Ascending aorta (tissue), 2 donors: ENCODE measurements at places on chromosomes 3 and 15.

DNA sequence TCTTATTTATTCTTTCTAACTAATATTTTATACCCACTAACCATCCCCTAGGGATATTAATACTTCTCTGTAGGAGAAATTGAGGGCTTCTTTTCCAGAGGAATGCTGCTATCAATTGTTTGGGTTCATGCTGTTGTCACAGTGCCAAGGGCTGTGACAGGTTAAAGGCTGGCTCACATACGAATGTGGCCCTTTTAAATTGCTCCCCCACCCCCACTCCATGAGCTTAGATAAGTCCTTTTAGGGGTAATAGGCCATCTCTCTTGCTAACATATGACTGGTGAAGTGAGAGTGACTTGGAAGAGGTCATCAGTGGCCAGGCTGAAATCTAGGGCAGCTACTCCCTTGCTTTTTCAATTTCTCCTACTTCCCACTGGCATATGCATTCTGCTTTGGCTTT lies 121.9 kb upstream of the DPH6 start:
- no peak for DNase-seq

DNA sequence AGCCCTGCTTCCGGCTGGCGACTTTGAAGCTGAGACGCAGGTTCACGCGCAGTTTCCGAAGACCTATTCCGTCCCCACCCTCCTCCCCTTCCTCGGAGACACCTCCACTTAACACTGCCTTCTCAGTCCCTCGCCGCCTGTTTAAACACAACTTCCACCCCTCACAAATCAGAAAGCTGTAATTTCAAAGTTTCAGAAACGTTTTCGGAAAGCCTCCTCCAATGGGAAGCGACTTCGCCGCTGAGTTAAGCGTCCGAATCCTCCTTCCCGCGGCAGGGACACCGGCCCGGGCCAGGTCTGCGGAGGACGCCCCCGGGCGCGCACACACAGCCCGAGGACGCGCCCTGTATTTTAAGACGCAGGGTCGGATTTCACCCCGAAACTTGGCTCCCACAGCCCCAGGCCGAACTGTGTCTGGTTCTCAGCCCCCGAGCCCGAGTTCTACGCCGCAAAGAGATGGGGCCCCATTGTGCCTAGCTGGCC lies 559 bp upstream of the LRRN1 start:
- no peak for DNase-seq

DNA sequence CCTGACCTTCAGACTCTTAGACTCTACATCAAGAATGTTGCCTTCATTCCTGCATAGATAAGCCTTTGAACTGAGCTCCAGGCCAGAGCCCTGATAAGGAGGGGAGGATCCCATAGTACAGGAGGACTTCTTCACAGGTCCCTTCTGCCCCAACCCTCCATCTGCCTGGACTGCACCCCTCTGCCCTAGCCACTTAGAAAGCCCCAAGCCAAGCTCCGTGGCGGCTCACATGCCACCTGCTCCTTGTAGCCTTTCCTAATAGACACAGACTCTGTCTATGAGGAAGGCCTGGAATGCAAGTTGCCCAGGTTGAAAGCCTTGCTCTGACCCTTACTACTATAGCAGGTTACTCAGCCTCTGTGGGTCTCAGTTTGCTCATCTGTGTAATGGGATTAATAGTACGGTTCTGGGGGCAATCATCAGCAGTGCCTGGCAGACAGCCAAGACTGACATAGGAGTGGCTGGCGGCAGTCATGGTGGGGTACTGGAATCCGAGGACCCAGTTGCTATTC lies 11.6 kb downstream of the PCSK6 start:
- DNase-seq, result no peak

GRCh38 chr3:62566022-62566557 lies 192.7 kb upstream of the FEZF2 start:
- DNase-seq, result no peak

DNA sequence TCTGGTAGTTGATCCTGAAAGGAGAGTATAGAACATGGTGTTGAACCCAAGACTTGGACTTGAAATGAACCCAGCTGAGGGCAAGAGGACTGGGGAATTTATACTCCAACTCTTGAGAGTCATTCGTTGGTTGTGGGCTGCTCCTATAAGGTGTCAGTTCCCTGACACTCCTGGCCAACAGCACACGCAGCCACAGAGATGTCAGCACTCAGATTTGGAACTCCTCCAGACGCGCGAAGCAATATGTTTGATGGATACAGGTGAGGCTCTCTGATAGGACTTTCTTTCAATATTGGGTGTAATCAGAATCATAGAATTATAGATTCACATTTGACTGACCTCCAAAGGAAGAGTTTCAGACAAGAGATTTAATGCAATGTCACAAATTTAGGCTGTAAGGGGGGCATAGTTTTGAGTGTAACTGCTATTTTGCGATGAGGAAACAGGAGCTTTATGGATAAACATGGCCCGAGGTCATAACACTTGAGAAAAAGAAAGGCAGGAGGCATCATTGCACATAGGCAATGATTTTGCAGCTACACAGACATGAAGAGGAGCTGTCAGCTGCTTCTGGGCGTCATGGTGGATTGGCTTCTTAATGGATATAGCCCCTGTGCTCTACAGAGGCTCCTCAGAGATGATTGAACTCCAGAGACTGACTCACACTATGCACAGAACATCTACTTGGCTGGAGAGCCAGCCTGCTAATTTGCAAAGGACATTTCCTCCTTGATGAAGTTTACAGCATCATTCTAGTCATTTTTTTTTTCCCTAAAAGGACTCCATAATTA lies 569.2 kb upstream of the RGMA start:
- DNase-seq, result no peak

GRCh38 chr3:63349583-63350573 lies 71.8 kb downstream of the SYNPR start:
- no peak for DNase-seq

- no peak for DNase-seq
These were observed 16.2 kb upstream of the RPS17 start for GRCh38 chr15:82556315-82557035.

DNA sequence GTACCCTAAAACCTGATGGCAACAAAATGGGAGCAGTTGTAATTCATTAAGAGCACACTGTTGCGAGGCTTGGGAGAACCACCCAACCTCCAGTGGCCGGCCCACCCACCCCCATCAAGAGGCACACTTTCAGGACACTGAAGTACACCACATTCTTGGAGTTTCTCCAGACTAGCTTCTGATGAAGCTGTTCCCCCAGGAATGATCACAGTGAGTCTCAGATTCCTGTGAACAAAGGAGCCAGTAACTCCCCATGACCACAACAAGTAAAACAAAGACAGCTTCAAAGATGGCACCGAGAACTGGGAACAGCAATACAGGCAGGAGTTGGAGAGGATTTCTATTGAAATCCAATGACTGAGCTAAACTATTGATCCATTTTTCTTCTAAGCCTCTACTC lies 126.0 kb downstream of the ST8SIA2 start:
- no peak for DNase-seq

DNA sequence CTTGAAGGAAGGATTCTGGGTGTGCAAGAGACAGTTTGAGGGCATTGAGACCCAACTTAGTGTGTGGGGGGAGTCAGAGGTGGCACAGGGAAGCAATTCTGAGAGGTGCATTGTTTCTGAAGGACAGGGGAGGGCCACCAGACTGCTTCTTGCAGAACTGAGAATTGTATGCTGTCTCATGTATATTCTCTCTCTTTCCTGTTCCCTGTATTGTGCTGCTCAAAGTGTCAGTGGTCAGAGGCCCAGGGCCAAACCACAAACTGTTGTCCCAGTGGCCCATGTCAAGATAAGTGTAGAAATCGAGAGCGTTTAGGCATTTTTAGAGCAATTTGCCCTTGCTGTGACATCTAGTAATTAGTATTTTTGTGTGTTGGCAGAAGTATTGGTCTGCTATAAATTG lies 567.1 kb downstream of the EDEM1 start:
- no peak for DNase-seq

DNA sequence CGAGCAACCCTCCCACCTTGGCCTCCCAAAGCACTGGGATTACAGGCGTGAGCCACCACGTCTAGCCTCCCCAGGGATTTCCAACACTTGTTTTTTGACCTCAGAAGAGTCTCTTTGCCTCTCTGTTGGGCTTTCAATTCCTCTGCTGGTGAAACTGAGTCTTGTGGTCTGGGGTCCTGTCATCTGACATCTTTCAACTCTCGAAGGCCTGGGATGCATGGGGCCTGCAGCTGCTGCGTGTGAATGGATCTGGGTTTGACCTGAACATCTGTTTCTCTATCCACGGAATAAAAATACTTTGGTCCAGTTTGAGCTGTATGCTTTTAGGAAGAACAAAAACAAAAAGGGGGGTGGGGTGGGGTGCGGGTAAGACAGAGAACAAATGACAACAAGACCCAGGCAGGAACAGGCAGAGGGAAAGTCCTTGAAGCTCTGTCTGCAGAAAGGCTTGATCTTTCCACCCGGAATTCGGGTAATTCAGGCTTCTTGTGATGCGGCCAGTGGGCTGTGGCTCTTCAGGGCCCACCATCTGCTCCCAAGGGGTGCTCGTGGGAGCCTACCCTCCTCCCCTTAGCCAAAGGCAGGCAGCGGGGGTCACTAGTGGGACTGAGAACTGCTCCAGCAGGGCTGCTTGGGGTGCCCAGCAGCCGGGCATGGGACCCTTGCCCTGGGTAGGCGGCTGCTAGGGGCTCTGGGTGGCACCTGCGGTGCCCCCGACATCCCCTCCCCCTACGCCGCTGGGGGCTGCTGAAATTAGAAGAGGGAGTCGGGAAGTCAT lies 71.5 kb downstream of the SLC12A8 start:
- DNase-seq, result no peak

- no peak for DNase-seq
These were observed 267.0 kb upstream of the CHRM5 start for GRCh38 chr15:33701304-33701696.

DNA sequence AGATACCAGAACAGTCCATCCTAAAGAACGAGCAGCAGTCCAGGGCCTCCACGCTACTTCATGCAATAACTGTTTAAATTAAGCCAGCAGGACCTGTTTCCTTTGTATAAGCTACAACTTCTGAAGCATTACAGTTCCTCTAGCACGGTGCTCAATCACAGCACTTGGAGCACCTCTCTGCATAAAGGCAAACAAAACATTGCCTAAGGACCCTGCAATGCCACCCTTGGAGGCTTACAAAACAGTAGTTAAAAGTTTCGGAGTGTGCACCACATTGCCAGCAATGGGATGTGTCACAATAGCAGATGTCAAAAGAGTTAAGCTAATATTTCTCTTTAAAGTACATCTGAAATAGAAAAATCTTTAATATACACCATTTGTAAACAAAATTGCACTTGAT lies 2.6 kb upstream of the VPS39 start:
- no peak for DNase-seq

- no peak for DNase-seq
These were observed 51.3 kb upstream of the MTMR10 start for GRCh38 chr15:31042751-31043150.

DNA sequence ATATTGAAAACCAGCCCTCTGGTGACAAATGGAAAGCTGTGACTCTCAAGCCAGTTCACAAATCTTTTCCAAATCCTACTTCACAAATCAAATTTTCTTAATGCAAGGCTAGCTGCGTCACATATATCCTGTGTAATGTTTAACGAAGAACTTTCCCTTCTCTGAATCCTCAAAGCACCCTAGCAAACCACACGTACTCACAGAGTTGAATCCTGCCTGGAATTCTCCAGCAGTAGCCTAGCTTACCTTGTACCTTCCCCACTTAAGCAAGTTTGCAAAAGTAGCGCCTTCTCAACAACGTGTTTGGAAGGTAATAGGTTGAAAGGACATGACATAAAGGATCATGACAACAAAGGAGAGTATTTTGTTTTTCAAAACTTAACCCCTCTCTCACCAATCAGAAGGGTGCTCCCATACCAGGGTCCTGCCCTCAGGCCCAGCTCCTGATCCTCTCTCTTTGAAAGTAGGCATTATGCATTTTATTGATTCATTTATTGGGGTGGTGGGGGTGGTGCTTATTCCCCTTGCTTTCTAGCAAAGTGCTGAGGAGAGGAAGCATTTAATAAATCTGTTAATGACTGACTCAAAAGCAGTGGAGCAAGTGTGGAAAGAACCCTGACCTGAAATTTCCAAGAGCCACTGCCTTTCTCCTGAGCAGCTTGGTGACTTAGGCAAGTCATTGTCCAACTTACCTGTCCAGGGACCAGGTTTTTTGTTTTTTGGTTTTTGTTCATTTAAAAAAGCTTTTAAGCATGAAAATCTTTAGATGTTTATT lies 531.6 kb downstream of the MECOM start:
- DNase-seq, result no peak
